ENCODE measurements at places on chromosomes 11 and 22. TPM values are rescaled to one million over a fixed set of nuclear protein-coding genes. Genes with fewer than 3 reads are reported as not detected.

DNA sequence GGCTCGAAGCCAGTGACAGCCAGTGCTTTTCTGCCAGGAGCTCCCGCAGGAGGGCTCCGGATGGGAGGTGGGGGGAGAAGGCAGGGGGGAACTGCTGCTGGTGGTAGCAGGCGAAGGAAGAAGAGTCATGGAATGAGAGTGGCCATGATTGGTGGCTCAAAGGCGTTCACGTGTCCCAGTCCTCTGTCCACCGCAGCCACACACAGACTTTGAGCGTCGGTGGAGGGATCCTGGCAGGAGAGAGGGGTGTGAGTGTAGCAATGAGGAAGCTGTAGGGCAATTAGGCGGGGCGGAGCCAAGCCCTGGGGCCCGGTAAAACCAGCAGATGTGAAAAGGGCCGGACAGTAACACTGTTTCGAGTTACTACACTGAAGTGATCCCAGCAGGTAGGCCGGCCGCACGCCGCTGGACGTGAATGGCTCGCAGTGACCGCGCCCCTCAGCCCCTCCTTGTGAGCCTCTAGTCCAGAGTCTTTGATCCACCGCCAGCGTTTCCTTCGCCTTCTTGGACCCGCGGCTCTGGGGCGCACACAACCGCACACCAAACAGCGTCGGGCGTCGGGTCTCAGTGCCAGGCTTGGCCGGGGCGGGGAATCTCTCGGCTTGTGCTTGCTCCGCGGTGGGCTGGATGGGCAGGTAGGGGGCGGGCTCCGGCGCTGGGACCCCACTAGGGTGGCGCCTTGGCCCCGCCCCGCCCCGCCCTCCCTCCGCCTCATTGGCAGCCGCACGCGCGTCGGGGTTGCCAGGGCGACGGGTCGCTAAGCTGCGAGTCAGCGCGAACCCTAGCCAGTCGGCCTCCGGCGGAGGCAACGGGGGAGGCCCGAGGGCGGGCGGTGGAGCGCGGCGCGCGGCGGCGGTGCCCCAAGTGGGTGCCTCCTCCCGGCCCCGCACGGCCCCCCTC lies at the start of gene LRRC10B:
TSS of gene LRRC10B (plus strand) at position 788 of the 900 bp plus-strand sequence. CDS start 250 bp downstream, outside the sequence.
- no peak for DNase-seq

- no peak for DNase-seq
Observed at GRCh38 chr11:2480874-2481220, 36.0 kb downstream of the KCNQ1 start.

DNA sequence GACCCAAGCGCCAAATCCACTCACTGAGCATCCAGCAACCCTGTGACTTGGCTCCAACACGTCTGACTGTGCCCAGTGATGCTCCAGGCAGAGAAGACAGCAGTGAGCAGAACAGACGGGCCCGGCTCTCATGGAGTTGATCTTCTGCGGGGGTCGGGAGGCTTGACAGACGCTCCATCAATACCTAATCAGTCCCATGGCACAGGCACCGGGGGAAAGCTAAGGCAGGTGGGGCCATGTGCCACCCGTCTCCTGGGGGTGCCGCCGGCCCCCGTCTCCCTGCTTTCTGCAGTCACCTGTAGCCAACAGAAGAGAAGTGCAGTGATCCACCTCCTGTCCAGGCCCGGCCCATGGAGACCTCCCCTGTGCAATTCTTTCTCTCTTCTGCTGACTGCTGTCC lies 47.5 kb downstream of the LINC01488 start:
- no peak for DNase-seq

OVCH2 gene
- total RNA-seq, result not detected

C11orf65 gene
- total RNA-seq, result not detected

GRCh38 chr11:115498354-115498753 lies 5.9 kb downstream of the CADM1 start:
- no peak for DNase-seq

GRCh38 chr11:116928102-116928777 lies 90.8 kb upstream of the APOA1 start:
- DNase-seq, result no peak

DNA sequence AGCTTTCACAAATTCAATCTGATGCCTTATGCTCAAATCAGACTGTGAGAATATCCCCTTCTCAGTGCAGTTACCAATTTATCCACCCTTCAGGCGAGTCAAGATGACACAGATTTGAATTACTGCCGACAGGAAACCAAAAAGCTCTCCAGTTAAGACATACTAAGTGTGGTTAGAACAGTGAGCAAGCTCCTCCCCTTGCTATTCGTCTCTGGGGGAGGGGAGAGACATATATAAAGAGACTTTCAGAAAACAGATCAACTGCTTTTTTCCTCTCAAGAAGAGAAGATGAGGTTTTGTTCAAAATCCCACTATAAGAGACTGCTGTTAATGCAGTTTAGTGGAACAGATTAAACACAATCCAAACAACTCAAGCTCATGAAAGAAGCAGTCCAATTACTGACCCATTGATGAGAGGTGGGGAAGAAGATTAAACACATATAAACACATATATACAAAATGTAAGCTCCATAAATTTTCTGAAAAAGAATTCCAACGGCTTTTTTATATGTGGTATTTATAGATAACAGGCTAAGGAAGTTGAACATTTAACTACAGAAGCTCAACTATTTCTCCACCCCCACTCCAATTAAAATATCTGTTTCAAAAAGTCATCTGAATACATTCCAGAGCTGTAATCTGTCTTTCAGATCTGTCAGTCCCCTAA lies 102.7 kb downstream of the MRTFA start:
- DNase-seq, result no peak

- DNase-seq, result no peak
Observed at GRCh38 chr11:26820739-26821138, 98.9 kb upstream of the SLC5A12 start.

DNA sequence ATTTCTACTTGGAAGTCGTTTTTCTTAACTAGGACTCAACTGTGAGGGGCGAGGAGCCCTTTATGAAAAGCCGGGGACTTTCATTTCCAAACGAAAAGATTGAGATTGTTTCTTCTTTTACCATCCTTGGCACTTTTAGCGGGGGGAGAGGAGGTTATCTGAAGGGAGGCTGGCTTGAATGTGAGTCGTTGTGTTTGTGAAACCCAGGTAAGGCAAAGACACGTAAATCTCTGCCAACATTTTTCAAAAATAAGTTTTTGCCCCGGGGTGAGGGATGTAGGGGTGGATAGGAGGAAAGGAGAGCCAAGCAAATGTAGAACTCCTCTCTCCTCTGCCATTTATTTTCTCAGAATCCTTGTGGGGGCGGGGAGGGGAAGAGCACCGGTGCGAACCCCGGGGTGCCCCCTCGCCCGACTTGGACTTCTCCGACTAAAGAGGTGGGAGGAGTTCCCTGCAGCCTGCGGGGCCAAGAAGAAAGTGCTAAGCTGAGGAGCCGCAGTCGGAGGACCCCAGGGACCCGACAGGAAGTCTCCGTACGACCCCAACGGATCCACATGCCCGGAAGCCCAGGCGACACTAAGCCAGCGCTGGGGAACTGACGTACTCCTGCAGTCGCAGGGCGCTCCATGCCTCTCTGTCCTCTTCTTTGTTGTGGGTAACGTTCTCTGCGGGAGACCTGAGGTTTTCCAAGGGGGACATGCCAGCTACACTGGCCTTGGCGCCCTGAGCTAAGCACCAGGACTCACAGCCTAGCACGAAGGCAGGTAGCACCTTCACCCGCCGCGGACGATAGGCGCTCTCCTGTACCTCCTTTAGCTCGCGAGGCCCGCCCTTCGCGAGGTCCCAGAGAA lies 2.4 kb upstream of the WT1 start:
- no peak for DNase-seq

- no peak for DNase-seq
Observed at GRCh38 chr22:45587638-45588505, 83.8 kb upstream of the ATXN10 start.

- DNase-seq, result no peak
Observed at GRCh38 chr22:35258191-35258988, 1.1 kb downstream of the HMGXB4 start.

Measured in gastrocnemius medialis (tissue), 4 donors.